SJSA1 (cell line): ENCODE measurements at places on chromosomes 5 and 9. TPM values are rescaled to one million over a fixed set of nuclear protein-coding genes. Genes with fewer than 3 reads are reported as not detected.

- DNase-seq, result no peak
These were observed 11.3 kb downstream of the WWC1 start for GRCh38 chr5:168302785-168303184.

Gene UBE2D2
- total RNA-seq, result 136 and 159 TPM in 2 replicates

DNA sequence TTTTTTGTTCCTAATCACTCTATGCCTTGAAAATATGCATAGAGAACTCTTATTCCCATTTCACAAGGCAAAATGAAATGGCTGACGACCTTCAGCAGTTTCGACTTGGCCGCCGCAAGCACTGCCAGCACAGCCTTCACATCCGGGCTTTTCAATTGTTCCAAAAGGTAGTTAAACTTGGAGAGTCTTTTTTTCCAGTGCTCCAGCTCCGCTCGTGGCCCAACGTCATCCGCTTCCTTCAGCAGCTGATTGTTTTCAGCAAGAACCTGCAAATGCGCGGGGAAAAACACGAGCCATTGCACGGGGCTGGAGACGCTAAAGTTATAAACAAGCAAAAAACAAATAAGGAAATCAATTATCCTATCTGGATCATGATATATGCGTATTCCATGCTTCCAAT lies 25.4 kb downstream of the DNAH5 start:
- no peak for DNase-seq

DNA sequence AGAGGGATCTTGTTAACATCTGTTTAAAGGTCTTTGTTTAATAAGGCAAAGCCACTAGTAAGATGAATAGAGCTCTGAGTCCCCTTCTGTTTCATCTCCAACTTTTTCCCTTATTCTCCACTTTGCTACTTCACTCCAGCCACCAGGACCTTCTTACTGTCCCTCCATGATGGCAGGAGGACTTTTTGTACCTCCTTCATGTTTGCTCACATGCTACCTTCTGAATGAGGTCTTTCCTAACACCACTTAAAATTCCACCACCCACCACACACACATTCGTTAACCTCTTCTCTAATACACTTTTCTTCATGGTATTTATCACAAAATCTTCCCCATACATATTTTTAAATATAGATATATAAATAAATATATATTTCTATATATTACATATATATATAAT lies 501.9 kb downstream of the PDE4D start:
- no peak for DNase-seq

- DNase-seq, result no peak
These were observed 305.7 kb upstream of the KCNN2 start for GRCh38 chr5:114056185-114056538.

Gene EPB41L4A
- 0.11 TPM in 1 of 2 replicates, not detected in the other for total RNA-seq

DNA sequence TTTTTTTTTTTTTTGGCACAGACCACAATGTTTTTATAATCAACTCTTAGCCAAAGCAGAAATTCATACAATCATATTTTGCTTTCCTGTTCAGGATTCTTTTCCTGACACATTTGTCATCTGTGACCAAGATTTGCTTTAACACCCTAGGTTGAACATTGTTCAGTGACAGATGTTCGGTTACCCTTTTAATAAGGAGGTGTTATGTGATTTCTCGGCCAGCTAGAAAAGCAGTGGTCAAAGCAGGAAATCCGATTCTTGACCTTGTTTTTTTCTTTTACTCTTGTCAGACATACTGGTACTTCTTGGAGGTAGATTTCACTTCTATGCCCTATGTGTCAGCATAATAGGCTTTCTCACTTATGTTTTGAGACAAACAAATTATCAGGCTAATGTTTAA lies 335.3 kb upstream of the ACTBL2 start:
- DNase-seq, result no peak

DNA sequence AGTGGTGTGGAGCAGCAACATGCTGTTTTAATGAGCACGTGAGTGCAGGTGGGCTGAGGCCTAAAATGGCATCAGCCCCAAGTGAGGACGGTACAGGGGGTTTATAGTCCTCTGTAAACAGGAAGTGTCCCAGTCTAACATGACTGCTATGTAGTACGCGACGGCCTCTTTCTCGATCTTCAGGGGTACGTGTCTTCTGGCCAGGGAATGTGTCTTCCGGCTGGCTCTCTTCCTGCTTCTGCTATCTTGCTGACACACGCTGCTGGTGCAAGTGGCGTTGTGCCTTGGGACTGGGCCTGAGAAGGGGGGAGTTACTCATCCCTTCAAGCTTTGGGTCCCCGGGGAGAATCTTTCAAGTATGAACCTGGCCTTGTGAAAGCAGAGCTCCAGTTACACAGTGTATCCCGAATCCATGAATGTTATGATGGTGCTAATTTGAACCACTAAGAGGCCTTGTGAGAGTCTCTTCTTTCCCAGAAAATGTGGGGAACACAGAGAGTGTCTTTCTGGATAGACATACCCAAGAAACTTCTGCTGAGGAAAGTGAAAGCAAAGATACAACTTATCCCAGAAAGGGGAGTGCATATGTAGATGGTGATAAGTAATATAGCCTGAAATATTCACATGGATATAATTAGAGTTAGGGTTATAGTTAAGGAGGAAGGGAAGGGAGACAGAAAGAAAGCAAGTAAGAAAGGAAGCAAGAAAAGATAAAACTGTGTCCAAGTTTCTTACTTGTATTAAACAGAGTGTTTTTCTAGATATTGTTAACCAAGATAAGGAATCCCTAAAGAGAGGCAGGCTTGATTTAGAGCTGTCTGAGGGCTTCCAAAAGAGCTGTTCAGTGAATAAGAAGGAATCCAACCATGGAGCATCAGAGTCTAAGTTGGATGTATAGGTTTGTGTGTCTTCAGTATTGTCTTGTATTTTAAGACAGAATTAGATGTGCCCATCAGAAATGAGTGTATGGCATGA lies 35.5 kb upstream of the ANXA2R start:
- no peak for DNase-seq

DNA sequence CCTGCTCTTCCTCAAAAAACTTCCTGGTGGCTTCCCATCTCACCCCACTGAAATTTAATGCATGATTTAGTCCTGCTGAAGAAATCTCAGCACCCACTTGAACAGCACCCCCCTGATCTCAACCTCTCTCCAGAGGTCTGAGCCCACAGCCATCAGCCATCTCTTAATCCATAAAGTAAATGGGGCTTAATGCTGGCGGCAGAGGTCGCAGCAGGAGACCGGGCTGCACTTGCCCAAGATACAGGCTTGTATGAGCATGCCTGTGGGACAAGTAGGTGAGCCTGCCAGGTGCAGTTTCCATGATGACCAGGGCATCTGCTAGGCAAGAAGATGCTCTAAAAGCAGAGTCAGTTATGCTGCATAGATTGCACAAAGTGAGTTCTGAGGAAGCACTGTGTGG lies 52.4 kb upstream of the CTXN3 start:
- DNase-seq, result no peak

GRCh38 chr5:134568761-134569695 lies 43.6 kb downstream of the JADE2 start:
- no peak for DNase-seq
